GM12878 (cell line): ENCODE measurements at places on chromosomes 6 and 20.

DNA sequence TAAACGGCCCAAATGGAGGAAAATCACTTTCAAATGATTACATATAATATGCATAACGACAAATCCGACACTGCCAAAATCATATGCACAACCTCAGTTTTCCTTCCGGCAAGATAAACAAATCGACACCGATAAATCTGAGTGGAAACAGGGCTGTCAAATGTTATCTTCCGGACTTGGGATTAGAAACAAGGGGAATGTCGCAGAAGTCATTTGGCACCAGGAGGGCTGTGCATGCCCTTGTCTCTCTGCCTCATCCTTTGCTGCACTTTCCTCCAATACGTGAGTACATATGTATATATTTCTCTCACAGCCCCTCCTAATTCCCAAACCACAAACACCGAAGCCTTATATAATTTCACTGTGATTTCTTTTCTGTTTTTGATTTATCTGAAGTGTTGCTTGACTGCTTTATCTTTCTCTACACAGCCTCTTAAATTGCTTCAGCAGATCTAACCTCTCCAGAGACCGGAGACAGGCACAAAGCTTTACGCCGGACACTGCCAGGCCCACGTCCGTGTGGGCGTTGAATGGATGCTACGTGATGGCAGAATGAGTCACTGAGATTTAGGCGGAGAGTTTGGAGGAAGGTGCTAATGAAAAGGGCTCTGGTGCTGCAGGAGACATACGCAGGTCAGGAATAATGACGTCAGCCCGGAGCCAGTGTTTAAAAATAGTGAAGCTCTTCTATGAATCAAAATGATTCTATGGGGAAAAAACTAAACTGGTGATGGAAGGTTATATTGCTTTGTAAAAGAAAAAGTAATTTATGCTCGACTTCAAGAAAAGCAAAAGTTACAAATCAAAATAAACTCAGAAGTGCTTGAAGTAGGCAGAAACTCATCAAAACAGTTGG is 21.0 kb upstream of the PRELID3B start:
- DNase-seq: no peak

DNA sequence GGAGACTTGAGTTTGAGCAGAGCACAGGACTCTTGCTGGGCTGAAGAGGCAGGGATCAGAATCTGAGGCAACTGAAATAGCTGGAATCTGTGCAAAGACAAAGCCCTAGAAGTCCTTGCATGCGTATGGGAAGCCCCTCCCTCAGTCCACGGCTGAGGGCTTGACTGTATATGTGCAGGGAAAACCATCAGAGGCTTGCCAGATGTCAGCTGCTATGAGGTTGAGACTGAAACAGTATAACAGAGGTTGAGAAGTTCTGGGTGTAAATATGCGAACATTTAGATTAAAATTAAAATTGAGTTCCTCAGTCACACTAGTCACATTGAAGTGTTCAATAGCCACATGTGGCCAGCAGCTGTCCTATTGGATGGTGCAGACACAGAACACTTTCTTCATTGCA is 108.8 kb upstream of the NEDD9 start:
- DNase-seq: no peak

DNA sequence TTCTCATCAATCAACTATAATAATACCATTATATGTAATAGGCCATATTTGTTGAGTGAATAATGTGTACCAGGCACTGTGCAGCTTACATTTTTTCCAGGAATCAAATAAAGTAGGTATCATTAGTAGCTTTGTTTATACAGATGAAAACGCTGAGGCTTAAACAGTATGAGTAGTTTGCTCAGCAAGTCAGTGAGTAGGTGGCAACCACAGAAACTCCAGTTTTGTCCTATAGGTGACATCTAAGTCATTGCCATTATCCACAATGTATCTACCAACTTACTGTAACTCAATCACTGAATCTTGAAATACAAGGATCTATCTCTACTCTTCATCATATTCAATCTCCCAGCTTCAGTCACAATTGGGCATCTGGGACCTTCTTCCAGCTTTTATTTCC is 29.8 kb upstream of the TPBG start:
- no peak for DNase-seq

GRCh38 chr6:137361701-137362100 is 132.5 kb downstream of the OLIG3 start:
- no peak for DNase-seq

DNA sequence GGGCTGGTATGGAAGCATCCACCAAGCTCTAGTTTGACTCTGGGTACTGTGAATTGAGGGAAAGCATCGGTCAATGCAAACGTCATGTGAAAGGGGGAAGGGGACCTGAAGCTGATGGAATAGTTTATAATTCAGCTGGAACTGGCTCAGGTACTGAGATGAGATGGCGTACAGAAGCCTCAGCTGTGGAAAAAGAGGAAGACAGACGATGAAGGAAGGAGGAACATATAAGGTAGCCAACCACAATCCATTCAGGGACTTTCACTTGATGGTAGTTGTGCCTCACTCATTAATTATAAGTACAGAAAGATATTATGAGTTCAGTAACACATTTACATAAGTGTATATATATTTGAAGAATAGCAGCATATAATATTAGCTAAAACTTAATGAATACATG is 2.7 kb downstream of the CALHM5 start:
- DNase-seq: no peak

GRCh38 chr6:15480525-15480924 is 182.3 kb downstream of the DTNBP1 start:
- DNase-seq: no peak

DNA sequence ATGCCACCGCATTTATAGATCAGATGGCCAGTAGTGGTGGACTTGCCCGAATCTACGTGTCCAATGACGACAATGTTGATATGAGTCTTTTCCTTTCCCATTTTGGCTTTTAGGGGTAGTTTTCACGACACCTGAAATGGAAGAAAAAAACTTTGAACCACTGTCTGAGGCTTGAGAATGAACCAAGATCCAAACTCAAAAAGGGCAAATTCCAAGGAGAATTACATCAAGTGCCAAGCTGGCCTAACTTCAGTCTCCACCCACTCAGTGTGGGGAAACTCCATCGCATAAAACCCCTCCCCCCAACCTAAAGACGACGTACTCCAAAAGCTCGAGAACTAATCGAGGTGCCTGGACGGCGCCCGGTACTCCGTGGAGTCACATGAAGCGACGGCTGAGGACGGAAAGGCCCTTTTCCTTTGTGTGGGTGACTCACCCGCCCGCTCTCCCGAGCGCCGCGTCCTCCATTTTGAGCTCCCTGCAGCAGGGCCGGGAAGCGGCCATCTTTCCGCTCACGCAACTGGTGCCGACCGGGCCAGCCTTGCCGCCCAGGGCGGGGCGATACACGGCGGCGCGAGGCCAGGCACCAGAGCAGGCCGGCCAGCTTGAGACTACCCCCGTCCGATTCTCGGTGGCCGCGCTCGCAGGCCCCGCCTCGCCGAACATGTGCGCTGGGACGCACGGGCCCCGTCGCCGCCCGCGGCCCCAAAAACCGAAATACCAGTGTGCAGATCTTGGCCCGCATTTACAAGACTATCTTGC is 725 bp downstream of the EEF1A1 start:
- DNase-seq: no peak
